ENCODE measurements at places on chromosomes 7 and 10.

DNA sequence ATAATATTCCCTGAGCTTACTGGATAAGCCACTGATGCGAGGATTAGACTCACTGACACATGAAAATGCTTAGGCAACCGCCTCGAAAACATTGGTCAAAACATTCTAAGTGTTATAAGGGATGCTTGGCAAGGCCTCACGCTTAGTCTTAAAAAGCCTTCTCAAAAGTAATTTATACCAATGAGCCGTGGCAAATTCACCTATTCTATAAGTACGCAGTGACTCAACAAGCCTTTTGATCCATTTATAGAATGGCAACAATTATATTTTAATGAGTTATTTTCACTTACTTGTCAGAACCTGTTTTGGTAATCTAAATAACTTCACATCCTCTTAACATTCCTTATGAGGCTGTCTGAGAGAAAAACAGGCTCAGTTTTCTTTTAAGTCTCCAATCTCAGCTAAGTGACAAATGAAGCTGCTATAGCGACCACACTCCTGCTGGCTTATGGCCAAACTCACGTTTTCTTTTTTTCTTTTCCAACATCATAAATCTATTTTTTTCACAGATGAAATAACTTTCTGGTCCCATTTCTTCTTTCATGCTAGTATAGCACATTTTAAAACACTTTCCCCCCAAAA is 121.2 kb upstream of the AFAP1L2 start:
- DNase-seq, result peak; percentile 53

DNA sequence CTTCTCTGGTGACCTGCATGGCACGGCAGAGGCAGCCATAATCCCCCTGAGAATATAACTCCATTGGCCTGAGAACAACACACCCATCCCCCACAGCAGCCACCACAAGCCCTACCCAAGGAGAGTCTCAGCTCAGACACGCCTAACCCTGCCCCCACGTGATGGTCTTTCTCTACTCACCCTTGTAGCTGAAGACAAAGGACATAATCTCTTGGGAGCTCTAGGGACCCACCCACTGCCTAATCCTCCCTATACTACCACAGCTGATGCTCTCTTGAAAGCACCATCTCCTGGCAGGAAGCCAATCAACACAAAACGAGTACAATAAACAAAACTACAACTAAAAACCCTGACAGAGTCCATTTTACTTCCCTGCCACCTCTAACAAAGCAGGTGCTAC is 30.7 kb upstream of the HPSE2 start:
- DNase-seq, result no peak

- no peak for DNase-seq
Measured at GRCh38 chr7:138690495-138690894, 10.7 kb downstream of the SVOPL start.

GRCh38 chr7:155863721-155864151 is 51.5 kb upstream of the SHH start:
- no peak for DNase-seq

- no peak for DNase-seq
Measured at GRCh38 chr10:11828682-11829284, 5.6 kb downstream of the PROSER2 start.

GRCh38 chr7:22174574-22174953 is 182.4 kb downstream of the RAPGEF5 start:
- DNase-seq, result no peak

GRCh38 chr7:42176724-42177101 is 60.3 kb downstream of the GLI3 start:
- DNase-seq, result no peak

GRCh38 chr7:95916573-95917297 is 144.4 kb downstream of the DYNC1I1 start:
- DNase-seq, result peak; percentile 80

DNA sequence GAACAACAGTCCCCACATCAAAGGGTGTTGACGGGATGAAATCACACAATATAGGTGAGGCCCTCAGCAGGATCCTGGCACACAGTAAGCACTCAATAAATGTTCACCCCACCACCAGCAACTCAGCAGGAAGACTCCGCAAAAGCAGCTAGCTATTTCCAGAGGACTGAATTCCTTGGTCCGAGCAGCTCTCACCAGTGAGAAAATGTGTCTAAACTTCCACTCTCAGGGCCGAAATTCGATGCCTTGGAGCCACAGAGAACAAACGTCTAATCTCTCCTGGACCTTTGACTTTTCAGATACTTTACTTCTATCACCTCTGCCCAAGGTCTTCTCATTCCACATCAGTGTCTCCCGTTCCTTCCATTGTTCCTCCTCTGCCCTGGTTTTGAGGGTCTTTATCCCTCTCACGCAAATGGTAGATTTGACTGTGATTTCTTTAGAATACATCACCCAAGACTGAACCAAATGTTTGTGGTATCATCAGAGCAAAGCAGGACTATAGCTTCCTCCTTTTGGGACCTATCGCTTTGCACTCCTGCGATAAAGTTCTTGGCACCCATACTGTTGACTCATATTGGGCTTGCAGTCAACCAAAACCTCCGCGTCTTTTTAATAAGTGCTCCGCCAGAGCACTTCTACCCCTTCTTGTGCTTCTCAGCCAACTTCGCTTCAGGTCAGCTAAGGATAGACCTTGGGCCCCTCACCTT is 903 bp upstream of the NT5C2 start:
- no peak for DNase-seq

GRCh38 chr7:141979568-141979967 is 6.0 kb upstream of the TAS2R38 start:
- DNase-seq, result no peak

DNA sequence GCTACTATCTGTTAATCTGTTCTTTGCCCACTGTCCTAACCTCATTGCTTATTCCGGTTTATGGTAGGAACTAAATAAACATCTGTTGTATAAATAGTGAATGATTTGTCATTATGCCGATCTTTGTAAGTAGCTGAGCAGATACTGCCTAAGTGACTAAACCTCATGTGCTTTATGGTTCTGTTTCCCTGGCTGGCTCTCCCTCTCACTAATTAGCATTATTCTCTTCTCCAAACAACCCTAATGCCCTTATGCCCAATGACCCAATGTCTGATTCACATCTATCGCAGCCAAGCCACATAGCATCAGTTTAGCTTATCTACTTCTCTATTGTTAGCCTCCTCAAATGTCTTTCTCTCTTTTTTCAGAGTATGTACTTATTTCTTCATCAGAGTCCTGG is 462.3 kb upstream of the POT1 start:
- DNase-seq, result no peak

- peak; percentile 5 for DNase-seq
Measured at GRCh38 chr10:118116715-118117449, 70.1 kb upstream of the RAB11FIP2 start.

- no peak for DNase-seq
Measured at GRCh38 chr7:65809259-65809981, 63.5 kb upstream of the VKORC1L1 start.

GRCh38 chr7:149721084-149721601 is 52.2 kb downstream of the ZNF467 start:
- DNase-seq, result no peak

- DNase-seq, result no peak
Measured at GRCh38 chr7:11120675-11121220, 147.1 kb downstream of the PHF14 start.

GRCh38 chr10:62959553-62959952 is 143.4 kb upstream of the EGR2 start:
- no peak for DNase-seq

DNA sequence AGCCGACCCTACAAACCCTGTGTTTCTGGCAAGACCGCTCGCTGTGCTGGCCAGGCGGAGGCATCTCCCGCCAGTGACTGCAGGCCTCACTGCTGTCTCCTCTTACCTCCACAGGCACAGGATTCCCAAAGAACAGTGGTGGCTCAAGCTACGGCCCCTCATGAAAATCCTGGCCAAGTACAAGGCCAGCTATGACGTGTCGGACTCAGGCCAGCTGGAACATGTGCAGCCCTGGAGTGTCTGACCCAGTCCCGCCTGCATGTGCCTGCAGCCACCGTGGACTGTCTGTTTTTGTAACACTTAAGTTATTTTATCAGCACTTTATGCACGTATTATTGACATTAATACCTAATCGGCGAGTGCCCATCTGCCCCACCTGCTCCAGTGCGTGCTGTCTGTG is 36.2 kb downstream of the PITRM1 start:
- no peak for DNase-seq

DNA sequence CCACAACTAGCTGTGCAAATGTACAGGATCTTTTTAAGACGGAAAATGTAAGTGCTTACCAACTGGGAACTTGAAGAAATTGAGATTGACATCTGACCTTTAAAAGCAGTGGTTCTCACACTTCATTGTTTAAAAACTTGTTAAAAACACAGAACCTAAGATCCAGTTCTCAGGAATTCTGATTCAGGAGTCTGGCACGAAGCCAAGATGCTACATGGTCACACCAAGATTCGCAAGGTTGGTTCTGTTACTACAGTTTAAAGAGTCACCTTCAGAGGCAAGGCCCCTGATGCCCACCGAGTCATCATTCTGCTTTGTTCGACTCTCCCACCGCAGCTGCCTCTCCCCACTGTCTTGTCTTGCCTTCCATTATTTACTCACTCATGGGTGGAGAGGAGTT is 113.3 kb downstream of the GLI3 start:
- no peak for DNase-seq

GRCh38 chr7:156095908-156096539 is 283.8 kb upstream of the SHH start:
- DNase-seq, result no peak

DNA sequence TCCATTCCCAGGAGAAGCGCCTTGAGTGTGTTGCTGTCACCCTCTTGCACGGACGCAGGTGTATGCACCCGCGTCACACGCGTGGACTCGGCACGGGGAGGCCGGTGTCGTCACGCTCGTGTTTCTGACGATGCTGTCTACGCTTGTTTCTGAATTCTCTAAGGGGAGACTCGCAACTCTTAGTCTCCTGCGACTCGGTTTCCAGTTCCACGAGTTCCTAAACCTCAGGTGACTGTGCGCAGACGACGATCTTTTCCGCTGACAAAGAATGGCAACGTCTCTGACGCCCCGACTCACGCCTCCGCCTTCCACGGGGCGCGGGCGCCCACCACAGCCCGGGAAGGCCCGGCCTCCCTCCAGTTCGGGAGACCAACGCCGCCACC is 579 bp downstream of the IDI1 start:
- peak; percentile 71 for DNase-seq

DNA sequence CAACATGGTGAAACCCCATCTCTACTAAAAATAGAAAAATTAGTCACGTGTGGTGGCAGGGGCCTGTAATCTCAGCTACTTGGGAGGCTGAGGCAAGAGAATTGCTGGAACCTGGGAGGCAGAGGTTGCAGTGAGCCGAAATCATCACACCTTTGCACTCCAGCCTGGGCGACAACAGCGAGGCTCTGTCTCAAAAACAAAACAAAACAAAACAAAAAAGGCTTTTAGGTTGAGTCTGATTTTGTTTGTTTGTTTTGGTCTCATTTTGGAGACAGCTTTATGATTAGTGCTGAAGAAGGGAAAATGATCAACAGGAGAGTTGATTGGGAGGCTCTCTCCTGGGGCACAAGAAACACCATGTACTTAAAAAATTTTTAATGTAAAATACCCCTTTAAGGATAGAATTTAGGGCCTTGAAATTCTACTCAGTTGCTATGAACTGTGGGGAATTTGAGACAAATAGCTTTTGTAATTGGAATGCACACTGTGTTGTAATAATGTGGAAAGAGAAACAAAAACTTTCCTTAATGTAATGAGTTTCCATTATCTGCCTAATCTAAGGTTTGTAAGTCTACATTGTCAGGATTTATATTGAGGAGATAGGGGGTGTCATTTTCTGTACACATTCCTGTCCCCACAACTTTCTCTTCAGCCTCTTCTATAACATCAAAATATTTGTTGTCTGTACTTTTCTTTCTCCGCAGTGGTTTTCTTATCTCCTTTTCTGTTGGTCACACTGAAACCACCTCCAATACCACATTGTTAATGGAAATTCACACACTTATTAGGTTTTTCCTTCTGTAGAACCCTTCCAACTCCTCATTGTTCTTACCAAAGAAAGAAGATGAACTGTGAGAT is 41.3 kb downstream of the ARID5B start:
- no peak for DNase-seq

DNA sequence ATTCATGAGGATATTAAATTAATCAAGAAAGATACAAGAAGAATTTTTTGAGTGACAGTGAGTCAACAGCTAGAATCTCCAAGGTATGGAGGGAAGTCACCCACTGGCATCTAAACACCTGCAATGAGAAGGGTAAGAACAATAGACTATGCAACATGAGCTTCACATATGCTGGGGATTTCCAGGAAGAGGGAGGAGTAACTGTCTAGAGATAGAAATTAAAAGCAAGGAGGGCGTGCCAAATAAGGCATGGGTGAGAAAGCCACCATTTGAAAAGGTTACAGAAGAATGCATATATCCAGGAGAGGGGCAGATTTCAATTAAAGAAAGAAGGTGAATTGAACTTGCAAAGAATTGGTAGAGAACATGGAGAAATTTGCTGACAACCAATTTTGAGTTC is 365.7 kb downstream of the GPR37 start:
- DNase-seq, result no peak

DNA sequence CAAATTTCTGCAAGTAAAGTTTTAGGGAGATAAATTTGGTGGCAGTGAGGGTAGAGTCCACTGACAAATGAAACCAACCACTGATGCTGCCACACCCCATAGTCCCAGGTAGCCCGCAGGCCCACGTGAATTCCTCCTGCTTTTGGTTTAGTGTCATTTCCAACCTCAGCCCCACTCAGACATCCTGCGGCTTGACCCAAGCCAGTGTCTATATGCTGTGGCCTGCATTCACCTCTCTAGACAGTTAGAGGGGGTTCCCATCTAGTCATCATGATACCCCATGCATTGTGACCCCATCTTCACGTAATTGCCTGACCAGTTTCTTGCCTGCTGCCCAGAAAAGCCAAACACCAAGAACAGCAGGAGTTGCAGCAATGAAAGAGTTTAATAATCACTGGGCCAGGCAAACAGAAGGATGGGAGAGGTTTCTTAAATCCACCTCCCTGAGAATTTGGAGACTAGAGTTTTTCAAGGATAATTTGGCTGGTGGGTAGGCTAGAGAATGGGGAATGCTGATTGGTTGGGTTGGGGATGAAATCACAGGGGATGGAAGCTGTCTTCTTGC is 332.0 kb upstream of the GALNT17 start:
- no peak for DNase-seq

DNA sequence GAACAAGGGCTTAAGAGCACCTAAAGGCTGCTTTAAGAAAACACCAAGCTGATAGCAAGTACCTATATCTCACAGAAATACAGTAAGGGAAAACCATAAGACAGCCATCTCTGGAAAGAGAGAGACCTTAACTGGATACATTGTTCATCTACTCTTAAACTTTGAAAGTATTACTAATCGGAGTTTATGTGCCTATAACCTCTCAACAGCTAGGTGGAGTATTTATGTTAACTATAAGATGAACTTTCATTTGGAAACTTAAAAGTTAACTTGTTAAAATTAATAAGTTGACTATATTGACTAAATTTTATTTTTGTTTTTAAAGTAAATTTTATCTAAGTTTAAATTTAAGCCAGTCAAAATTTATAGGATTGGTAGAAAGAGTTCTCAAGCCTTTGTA is 90.6 kb downstream of the USP6NL start:
- no peak for DNase-seq

DNA sequence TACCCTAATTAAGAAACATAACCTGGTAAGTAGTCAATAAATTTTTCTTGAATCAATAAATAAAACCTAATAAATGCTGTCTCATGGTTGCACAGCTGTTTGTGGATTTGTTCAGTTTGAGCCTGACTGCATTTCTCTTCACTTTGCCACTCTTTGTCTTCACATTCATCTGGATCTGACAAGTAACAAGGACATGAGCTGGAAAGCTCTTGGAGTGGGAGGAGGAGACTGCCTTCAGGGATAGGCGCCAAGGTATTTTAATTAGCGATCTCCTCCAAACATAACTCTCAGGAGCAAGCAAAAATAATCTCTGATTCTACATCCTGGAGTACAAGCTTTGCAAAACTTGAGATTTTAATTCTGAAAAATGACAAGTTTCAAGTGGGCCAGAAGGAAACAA is 251.0 kb downstream of the BMPER start:
- DNase-seq, result peak; percentile 76
